ENCODE measurements at places on chromosomes 13 and 19.

GRCh38 chr19:38039966-38040365, 133.0 kb downstream of the SIPA1L3 start:
- DNase-seq = no peak

- DNase-seq = no peak
Observed at GRCh38 chr19:3361384-3362216, 4.8 kb upstream of the NFIC start.

DNA sequence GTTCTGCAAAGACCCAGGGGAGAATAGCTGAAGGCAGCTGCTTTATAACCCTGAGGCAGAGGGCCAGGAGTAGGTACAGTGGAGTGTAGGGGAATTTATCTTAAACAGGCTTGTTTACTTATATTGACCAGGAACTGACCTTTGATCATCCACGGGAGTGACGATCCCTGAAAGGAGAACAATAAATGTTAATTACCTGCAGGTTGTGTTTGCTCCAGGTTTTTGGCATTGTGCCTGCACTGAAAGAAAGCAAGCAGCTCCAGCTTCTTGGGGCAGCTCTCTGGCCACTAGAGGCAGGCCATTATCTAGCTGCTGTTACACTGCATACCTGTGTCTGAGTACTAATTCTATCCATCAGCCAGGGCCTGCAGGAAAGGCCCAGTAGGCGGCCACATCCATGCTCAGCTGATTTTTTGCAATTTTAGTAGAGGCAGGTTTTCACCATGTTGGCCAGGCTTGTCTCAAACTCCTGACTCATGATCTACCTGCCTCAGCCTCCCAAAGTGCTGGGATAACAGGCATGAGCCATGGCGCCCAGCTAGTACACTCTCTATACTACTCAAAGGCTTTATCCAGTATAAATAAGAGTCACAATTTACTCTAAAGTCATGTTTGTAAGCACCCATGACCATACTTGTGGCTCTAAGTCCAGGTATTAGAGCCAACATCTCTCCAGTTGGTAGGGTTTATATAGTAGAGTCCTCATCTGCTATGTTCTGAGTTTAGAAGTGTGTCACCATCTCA, 8.5 kb upstream of the ZNF91 start:
- DNase-seq = no peak

DNA sequence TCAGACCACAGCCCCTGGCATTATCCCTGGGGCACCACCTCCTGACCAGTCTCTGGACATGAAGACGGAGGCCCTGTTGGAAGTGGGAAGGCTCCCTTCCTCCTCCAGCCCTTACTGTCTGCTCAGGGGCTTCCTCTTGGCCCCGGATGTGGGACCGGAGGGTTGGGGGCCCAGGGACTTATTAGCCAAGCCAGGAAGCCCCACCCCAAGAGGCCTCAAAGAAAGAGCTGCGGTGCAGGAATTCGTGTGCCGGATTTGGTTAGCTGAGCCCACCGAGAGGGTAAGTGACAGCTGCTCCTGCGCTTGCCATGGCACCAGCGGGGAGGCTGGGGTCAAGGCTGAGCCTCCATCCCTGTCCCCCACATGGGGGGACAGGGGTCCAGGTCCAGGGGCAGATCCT, at the start of gene RETN:
TSS of gene RETN (plus strand) at position 208 of the 400 bp plus-strand sequence. CDS start 278 bp downstream, outside the sequence.
- no peak for DNase-seq

DNA sequence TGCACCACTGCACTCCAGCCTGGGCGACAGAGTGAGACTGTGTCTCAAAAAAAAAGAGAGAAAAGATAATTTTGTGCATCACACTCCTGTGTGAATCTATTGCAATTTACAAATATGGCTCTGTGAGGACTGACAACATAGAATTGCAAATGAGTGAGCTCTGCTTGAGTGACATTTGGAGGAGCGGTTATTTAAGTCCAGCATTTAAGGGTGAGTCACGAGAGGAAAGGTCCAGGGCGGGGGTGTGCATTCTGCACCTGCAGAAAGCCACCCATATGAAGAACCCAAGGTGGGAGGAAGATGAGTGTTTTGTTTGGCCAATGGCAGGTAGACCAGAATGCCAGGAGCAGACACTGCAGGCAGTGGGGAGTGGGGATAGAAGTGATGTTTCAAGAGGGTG, 58.5 kb downstream of the DGKH start:
- no peak for DNase-seq
